ENCODE measurements at places on chromosomes 7 and 10. TPM values are rescaled to one million over a fixed set of nuclear protein-coding genes. Genes with fewer than 3 reads are reported as not detected.

- DNase-seq, result no peak
- peaks cover 13% of the 10 kb centered on the region for H3K27me3 ChIP-seq
- peak overlapping the region; percentile 84 for H3K4me3 ChIP-seq
- no peak overlapping the region for H3K27ac ChIP-seq
- no peaks in the 10 kb centered on the region for H3K36me3 ChIP-seq
- H3K4me1 ChIP-seq, result peaks cover 12% of the 10 kb centered on the region
These were observed 584 bp upstream of the RUNDC3B start for GRCh38 chr7:87627634-87627994.

DNA sequence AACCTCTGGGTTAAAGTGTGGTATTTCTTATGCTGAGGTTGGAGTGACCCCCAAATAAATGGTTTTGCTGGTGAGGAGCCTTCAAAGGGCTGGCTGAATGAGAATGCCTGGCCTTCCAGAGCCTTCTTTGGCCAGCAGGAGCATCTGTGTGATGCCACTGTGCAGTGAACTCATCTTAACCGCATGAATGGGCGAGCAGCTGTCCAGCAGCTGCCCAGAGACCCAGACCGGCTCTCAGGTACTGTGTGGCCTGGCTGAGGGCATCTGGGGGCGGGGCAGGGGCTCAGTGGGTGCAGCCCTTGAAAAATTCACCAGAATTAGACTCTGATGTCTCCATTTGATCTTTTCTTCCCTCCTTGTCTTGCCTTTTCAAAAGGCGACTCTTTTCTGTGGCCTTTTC, 59.0 kb downstream of the SYPL1 start:
- no peaks in the 10 kb centered on the region for H3K36me3 ChIP-seq
- no peak overlapping the region for H3K27ac ChIP-seq
- no peak overlapping the region for H3K4me3 ChIP-seq
- DNase-seq, result no peak

DNA sequence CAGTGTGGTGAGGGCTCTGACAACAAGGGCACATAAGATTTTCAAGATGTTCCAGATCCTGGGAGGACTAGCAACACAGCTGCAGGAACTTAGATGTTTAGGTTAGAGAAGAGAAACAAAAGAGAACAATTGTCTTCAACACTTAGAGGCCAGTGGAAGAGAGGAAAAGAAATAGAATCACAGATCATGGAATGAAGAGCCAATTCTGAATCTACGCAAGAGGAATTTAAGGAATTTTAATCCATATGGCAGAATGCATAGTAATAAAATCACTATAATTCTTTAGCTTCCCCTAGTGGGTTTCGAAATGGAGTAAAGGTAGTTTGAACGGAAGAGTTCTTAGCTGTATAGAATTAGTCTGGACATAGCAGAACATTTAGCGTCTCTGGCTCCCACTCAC, 114.6 kb upstream of the LRRTM3 start:
- no peak for DNase-seq
- H3K27ac ChIP-seq, result no peak overlapping the region
- H3K4me1 ChIP-seq, result no peaks in the 10 kb centered on the region

DNA sequence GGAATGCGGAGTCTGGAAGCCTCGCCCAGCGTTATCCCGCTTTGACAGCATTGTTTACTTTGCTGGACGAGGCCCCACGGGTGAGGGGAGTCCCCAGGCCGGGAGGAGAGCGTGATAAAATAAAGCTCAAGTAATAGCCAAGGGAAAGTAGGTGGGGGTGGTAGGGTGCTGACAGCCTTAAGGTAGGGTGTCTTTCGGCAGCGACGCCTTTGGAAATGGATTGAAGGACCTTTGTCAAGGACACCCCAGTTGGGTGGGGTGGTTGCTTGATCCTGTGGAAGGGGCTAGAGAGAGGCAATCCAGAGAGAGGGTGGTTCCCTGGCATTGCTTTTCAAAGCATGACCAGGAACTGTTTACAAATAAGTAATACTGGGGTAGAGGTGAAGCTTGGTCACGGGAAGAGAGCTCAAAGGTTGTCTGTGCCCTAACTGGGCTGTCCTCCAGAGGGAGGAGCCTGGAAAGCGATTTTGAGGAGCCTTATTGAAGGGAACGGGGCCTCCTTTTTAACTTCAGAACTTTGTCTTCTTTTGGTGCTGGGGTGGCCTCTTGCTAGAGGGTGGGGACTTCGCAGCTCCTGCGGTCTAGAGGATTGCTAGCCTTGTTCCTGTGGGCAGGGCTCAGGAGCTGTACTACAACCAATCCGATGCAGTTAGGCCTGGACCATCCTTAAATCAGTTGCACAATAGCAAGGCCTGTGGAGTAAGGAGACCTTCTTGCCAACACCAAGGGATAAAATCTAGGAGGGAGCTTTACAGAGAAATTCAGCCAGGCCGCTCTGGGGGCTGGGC, 1.3 kb downstream of the EIF4EBP2 start:
- peak; percentile 19 for DNase-seq
- H3K4me1 ChIP-seq, result peaks cover 41% of the 10 kb centered on the region
- H3K27ac ChIP-seq, result peak overlapping the region; percentile 89
- no peaks in the 10 kb centered on the region for H3K27me3 ChIP-seq

- peaks cover 6% of the 10 kb centered on the region for H3K27me3 ChIP-seq
- no peaks in the 10 kb centered on the region for H3K36me3 ChIP-seq
- no peak for DNase-seq
- H3K27ac ChIP-seq, result no peak overlapping the region
- H3K4me3 ChIP-seq, result no peak overlapping the region
These were observed 115.6 kb downstream of the FANK1 start for GRCh38 chr10:126011995-126012394.

- H3K27ac ChIP-seq, result no peak overlapping the region
- H3K4me3 ChIP-seq, result no peak overlapping the region
- DNase-seq, result no peak
- no peaks in the 10 kb centered on the region for H3K36me3 ChIP-seq
- H3K4me1 ChIP-seq, result peaks cover 39% of the 10 kb centered on the region
These were observed 94.1 kb downstream of the ALOX5 start for GRCh38 chr10:45468079-45468478.

GRCh38 chr10:11463111-11463510, 148.3 kb downstream of the USP6NL start:
- DNase-seq, result no peak
- peaks cover 2% of the 10 kb centered on the region for H3K36me3 ChIP-seq
- no peak overlapping the region for H3K27ac ChIP-seq
- peaks cover 2% of the 10 kb centered on the region for H3K4me1 ChIP-seq

GRCh38 chr10:23034790-23035189, 60.6 kb upstream of the MSRB2 start:
- H3K4me3 ChIP-seq, result no peak overlapping the region
- no peaks in the 10 kb centered on the region for H3K36me3 ChIP-seq
- no peak overlapping the region for H3K27ac ChIP-seq
- peaks cover 22% of the 10 kb centered on the region for H3K27me3 ChIP-seq
- DNase-seq, result no peak

- peaks cover 34% of the 10 kb centered on the region for H3K36me3 ChIP-seq
- H3K4me3 ChIP-seq, result no peak overlapping the region
- DNase-seq, result no peak
- H3K27me3 ChIP-seq, result no peaks in the 10 kb centered on the region
These were observed 20.8 kb downstream of the EZH2 start for GRCh38 chr7:148863324-148863723.

- peaks cover 4% of the 10 kb centered on the region for H3K27me3 ChIP-seq
- no peak overlapping the region for H3K27ac ChIP-seq
- no peaks in the 10 kb centered on the region for H3K4me1 ChIP-seq
- H3K4me3 ChIP-seq, result no peak overlapping the region
- no peaks in the 10 kb centered on the region for H3K36me3 ChIP-seq
These were observed 508.0 kb upstream of the MGMT start for GRCh38 chr10:128958834-128959690.

DNA sequence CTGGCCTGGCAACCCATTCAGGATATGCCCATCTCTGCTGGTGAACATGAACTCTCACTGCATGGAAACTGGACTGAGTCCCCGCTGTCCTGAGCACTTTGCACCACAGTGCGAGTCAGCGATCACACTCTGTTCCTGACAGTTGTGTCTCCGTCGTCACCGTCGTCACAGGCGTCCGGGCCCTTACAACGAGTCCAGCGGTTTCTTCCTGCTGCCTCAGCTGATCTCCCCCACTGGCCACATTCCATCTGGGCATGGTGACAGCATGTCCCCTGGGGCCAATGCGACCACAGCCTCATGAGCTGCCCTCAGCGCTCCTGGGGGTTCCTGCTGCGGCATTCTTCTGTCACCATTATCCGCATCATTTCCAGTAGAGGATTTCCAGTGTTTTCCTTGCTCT, 76.8 kb upstream of the KLF6 start:
- no peak overlapping the region for H3K4me3 ChIP-seq
- peaks cover 16% of the 10 kb centered on the region for H3K4me1 ChIP-seq
- no peaks in the 10 kb centered on the region for H3K27me3 ChIP-seq
- no peak overlapping the region for H3K27ac ChIP-seq

Gene SPAM1
- not detected for total RNA-seq

Gene LARP4B
- total RNA-seq, result 106 TPM

Gene CFAP58
- 0.41 TPM for total RNA-seq

Gene INSIG1
- total RNA-seq, result 52.5 TPM

Gene CPEB3
- total RNA-seq, result 1.5 TPM

All from activated naive CD8-positive, alpha-beta T cell treated with anti-CD3 and anti-CD28 coated beads for 36 hours (primary cell).